ENCODE measurements at places on chromosomes 11 and 22.

DNA sequence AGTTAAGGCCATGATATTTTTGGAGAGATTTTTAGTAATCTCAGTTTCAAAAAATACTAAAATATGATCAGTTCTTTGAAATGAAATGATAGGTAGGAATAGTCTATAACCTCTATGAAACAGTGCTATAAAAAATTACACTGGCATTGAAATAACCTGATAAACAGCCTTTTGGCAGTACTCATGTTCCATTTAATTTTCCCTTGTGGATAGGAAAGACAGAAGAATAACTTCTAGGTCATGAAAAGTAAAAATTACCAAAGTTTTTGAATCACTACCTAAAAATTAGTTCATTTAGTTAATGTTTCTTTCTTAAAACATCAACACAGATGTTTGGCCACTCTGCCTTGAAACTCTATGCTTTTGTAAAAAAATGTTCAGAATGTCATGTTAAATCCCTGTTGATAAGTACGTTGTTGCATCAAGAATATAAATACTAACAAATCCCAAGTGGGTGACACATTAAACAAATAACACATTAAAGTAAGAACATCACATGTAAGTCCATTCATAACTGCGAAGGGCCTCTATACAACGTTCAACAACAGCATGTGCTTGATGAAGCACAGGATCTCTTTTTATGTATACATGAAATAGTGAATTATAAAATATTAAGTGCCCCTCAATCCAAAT is 290.2 kb downstream of the SWAP70 start:
- no peak for DNase-seq

DNA sequence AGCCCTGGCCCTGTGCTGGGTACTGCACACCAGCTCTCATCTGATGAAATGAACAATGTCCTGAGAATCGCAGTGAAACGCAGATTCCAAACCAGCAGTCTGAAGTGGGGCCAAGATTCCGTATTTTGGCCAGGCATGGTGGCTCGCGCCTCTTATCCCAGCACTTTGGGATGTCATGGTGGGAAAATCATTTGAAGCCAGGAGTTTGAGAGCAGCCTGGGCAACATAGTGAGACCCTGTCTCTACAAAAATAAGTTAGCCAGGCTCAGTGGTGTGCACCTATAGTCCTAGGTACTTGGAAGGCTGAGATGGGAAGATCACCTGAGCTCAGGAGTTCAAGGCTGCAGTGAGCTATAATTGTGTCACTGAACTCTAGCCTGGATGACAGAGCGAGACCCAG is 13.0 kb downstream of the LIF start:
- no peak for DNase-seq

- no peak for DNase-seq
Measured at GRCh38 chr22:50282361-50283155, 12.4 kb upstream of the MAPK11 start.

DNA sequence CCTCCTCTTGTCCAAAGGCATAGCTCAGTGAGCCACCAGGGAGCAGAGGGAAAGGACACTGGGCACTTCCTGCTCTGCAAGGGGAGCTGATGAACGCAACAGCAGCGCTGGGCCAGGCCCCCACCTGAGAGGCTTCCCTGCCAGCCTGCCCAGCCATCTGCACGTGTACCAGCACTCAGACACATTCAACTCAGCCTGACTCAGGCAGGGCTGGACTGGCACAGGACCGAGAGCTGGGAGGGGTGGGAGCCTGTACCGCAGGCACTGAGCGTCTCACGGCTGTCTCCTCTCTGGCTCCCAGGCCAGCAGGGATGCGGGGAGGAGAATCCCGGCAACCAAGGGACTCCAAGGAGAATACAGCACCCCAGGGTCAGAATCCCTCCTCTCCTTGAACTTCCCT is 411.8 kb downstream of the CTTN start:
- DNase-seq: no peak

DNA sequence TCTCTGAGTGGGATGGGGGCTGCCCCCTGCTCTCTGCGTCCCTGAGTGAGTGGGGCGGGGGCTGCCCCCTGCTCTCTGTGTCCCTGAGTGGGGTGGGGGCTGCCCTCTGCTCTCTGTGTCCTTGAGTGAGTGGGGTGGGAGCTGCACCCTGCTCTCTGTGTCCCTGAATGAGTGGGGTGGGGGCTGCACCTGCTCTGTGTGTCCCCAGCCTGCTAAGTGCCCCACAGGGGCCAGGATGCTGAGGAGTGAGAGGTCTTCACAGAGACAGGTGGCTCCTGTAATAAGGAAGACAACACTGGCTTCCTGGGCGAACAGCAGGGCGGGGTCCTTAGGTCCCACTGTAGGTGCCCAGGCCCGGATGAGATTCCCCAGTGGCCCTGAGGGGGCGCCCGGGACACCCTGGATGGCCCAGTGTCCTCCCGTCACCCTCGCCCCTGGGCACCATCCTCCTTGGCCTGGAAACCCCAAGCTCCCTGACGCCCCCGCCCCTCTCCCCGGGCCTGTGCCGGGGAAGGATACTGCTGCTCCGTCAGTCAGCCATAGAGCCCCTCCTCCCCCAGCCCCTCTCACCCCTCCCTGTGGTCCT is 3.8 kb upstream of the CCDC188 start:
- no peak for DNase-seq

All from Right ventricle myocardium superior (tissue), 1 donor.